Hematopoietic multipotent progenitor cell treated with erythropoietin and hydrocortisone succinate and interleukin-3 and kit ligand, for 6 days (in vitro differentiated cells): ENCODE measurements at places on chromosomes 7 and 10.

GRCh38 chr7:6650521-6651011 lies 13.4 kb downstream of the ZNF316 start:
- no peak for DNase-seq

- no peak for DNase-seq
These were observed 468.5 kb downstream of the LRMDA start for GRCh38 chr10:75899816-75900390.

DNA sequence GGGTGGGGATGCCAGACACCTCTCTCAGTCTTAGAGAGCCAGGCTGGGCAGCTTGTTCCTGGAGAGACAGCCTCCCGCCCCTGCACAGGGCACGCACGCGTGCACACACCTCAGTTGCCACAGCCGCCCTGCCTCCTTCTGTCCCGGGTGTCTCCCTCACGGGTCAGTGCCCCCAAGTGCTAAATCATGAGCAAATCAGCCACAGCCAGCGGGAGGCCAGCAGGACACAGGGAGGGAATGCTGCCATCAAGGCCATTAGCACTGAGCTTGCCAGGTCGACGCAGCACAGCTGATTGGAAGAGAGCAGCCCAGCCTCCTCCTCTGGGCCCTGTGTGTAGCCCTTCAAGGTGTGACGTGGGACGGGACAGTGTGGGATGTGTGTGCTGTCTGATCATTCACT lies 130.4 kb downstream of the CDH23 start:
- no peak for DNase-seq

DNA sequence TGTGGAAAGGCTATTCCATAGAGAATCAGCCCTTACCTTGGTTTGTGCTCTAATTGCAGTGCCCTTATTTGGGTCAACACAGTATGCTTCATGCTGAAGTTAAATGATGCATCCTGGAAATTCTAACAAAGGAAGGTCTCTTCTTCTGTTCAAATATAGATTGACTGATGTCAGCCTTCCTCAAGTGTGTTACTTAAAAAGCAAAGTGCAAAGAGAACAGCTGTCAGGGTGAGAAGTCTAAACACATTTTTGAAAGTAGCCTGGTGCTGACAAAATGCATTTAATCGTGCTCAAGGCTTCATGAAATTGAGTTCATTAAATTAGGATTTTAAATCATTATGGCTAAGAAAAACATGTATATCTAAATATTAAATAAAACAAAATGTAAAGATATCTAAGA lies 19.5 kb downstream of the AGR2 start:
- DNase-seq, result no peak

DNA sequence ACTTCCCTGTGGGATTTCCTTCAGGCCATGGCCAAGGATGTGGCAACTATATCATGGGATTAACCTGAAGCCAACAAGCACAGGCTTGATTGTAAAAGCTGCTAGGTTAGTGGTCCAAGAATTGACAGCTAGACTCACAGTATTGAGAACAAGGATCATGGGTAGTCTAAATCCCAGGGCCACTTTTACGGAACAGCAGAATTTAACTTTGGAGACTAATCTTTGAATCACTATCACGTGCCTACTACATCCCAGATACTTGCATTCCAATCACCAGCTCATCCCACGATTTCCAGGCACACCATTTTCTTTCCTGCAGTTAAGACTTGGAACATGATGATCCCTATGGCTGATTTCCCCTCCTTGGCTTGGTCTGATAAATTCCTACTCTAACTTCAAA lies 65.6 kb upstream of the ADO start:
- DNase-seq, result no peak

GRCh38 chr10:71432956-71433767 lies 36.4 kb downstream of the CDH23 start:
- no peak for DNase-seq

DNA sequence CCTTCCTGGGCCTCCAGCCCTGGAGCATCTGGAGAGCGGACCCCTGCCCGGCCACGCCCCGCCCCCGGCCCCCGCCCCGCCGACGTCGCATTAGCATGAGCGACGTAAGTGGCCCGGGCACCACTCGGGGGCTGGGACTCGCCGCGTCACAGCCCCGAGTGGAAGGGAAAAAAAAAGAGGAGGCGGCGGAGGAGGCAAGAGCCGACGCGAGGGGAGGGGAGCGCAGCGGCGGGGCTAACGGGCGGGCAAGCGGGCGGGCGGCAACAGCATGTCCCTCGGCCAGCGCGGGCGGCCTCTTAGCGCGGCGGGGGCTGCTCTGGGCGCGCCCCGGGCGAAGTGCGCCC lies at the start of gene SLC18A3:
Gene SLC18A3 (plus strand): TSS at position 197 of the 344 bp plus-strand sequence. CDS start 431 bp downstream, outside the sequence.
- no peak for DNase-seq

GRCh38 chr7:142871260-142872105 lies 14.1 kb downstream of the TRPV6 start:
- no peak for DNase-seq

DNA sequence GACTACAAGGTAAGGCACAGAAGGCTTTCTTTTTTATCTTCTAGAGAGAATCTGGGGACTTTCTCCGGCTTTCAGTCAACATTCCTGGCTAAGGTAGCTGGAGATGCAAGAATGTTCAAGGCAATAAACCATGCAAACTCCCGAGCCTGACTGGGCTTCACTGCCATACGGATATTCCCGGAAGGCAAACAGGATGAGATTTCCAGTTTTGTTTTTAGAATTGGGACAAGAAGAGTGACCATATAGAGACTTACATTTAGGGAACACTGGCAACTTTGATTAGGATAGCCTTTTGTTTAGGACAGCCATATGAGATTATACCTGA lies 269 bp downstream of the CALD1 start:
- no peak for DNase-seq

DNA sequence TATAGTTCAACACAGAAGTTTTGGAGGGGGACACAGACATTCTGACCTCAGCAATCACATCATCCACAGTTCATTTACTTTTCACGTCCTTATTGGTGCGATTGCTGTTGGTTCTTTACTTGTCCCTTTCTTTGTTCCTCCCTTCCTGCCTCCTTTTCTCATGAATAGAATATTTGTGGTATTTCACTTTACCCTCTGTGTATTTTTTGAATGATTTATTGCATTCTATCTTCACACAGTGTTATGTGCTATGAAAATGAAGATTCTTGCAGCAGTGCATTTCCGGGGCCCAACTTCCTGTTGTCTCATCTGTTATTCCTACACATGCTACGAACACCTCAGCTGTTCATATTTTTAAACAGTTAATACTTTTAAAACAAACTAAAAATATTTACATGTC lies 179.6 kb downstream of the ZMYND11 start:
- no peak for DNase-seq

- DNase-seq, result peak; percentile 87
These were observed 863 bp downstream of the ST8SIA6 start for GRCh38 chr10:17453373-17454091.

GRCh38 chr7:16234493-16235146 lies 186.7 kb downstream of the CRPPA start:
- DNase-seq, result no peak

GRCh38 chr10:116548301-116548700 lies 2.6 kb downstream of the PNLIP start:
- DNase-seq, result no peak

DNA sequence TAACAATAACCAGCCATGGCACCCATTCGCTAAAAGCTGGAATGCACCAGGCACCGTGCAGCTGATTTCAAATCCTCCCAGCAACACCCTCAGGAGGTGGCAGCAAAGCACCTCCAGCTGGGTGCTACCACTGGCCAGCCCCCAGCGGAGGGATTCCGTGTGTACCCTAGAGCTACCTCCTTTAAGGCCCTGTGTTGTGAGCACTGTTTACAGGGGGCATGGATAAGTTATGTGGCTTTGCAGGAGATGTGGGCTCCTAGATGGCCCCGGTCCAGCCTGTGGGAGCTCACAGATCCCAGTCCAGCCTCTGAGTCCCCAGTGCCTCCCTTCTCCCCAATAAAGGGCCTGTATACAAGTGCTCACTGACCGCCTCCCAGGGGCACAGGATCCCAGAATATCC lies 27.1 kb downstream of the TNRC18 start:
- peak; percentile 86 for DNase-seq

DNA sequence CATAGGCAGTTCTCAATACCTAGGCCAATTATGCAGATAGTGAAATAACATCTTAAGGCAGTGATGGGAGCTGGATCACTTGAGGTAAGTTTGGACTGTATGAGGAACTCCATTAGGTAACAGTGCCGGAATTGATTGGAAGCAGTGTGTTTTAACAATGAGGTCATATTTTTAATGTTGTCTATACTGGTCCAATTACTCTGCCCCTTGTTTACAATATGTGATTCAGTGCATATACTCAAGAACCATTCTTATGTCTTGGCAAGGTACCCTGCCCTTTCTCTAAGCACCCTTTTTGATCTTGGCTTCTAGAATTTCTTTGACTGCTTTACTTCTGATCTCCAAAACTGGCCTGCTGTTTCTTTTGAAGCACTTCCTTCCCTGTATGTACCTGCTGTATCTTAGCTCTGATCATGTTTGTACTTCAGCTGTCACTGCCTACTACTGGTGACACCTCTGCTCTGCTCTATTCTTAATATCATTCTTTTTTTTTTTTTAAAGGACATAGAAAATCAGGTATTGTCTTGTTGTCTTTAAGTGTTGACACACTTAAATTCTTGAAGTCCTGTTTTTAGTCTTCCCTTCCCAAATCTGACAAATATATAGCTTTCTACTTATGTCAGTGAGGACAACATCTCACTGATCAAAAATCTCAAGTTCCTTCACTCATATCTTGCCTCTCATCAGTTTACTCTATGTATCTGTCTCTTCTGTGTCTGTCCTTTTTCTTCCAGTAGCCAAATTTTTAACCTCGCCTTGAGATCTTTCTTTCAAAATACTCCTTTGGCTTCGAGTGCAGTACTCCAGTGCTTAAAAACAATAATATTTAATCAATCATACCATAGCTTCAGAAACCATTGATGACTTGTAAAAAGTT lies 46.4 kb upstream of the RPA3 start:
- DNase-seq, result no peak

GRCh38 chr7:65509368-65510186 lies 135.9 kb downstream of the ZNF92 start:
- peak; percentile 9 for DNase-seq

DNA sequence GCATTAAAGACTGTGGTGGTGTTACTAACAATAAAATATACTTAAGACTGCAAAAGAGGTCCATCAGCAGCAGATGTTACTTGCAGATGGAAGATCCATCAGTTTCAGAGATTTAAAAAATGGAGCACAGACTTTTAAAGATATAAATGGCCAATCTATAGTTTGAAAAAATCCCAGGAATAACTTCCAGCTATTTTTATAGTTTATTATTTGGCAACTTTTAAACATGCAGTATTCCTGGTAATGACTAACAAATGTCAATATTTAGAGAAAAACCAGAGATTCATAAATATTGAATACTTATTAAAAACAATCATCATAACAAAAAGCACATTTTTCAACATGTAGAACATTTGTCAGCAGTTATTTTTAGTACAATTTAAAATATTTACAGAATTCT lies 30.7 kb downstream of the RTKN2 start:
- no peak for DNase-seq

- DNase-seq, result peak; percentile 19
These were observed 15.0 kb upstream of the FAM24B start for GRCh38 chr10:122894261-122894944.

DNA sequence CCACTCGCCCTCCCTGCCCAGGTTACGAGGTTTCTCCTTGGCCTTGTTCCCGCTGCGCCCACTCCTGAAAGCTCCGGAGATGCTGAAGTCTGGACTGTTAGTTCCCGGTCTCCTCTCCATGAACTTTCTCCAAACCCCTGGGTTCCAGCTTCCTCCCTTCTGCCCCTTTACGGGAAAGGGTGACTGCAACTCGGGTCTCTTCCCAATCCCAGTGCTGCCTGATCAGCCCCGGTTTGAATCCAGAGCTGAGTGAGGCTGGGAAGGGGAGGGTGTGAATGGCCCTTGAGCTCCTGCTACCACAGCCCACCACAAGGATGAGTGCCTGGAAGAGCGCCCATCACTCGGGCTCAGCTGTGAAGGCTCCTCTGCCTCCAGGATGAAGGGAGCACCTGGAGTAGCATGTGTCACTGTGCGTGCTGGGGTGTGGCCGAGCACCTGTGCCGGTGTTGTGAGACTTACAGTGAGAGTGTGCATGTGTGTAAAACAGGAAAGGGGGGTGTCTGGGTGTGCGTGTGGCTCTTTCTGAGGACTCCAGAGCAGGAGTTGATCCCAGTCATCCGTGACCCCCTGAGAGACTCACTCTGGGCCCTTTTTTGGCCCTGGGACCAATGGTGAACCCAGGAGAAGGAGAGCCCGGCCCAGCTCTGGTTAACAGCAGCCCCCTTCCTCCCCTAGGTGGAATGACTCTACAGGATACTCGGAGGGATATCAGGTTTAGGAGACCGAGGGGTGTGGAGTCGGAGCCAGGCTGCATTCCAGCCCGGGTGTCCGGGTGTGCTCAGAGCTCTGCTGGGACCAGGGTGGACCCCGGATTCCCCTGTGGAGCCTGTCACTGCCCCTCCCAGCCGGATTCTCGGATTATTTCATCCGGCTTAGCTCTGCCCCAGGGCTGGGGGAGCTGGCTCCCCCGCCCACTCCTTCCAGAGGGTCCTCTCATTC lies 1.1 kb upstream of the ZNF467 start:
- DNase-seq, result no peak

GRCh38 chr10:103640436-103641181 lies 147.1 kb downstream of the NEURL1 start:
- DNase-seq, result no peak

DNA sequence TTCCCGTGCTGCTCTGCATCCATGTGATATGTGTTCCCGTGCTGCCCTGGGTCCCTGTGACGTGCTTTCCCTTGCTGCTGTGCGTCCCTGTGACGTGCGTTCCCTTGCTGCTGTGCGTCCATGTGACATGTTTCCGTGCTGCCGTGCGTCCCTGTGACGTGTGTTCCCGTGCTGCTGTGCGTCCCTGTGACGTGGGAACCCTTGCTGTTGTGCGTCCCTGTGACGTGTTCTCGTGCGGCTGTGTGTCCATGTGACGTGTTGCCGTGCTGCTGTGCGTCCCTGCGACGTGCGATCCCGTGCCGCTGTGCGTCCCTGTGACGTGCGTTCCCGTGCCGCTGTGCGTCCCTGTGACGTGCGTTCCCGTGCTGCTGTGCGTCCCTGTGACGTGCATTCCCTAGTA lies 45.8 kb downstream of the WDR37 start:
- no peak for DNase-seq
